ENCODE measurements at places on chromosomes 4 and X. TPM values are rescaled to one million over a fixed set of nuclear protein-coding genes. Genes with fewer than 3 reads are reported as not detected.

The STK32B gene
- total RNA-seq = not detected

The TCEAL5 gene
- total RNA-seq = not detected

The SAP30 gene
- 30.9 TPM for total RNA-seq

The SMIM31 gene
- not detected for total RNA-seq

The CXCL6 gene
- not detected for total RNA-seq

The MAGEB1 gene
- total RNA-seq = not detected

The VBP1 gene
- total RNA-seq = 73.0 TPM

Data from activated T-helper 1 cell treated with anti-CD3 and anti-CD28 coated beads, Interleukin-12 subunit alpha, Interleukin-12 subunit beta, Interleukin-2, Interleukin-4 antibody, amounts not matched to agents 30 ng/mL and 10 ng/mL and 1 ng/mL, durations not matched to agents 14 hours and 24 hours and 36 hours (primary cell).